ENCODE measurements at places on chromosomes 6 and 20. TPM values are rescaled to one million over a fixed set of nuclear protein-coding genes. Genes with fewer than 3 reads are reported as not detected.

DNA sequence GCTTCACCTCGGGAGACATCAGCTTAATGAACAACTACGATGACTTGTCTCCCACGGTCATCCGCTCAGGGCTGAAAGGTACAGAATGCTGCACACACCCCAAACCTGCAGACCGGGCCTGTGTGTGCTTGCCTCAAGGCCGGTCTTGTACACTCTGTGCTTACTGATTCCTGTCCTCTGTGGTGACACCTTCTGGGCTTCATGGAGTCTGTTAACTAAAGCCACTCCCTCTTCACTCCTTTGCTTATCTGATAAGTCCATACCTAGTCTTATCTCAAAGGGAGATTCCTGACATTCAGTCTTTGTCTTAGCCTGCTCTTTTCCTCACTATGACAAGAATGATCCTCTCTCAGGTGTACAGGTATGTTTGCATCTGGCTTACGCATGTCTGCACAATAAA, 107.7 kb upstream of the TMEM181 start:
- H3K27ac ChIP-seq, result no peak overlapping the region
- no peak overlapping the region for H3K4me3 ChIP-seq
- peaks cover 4% of the 10 kb centered on the region for H3K4me1 ChIP-seq
- peaks cover 15% of the 10 kb centered on the region for H3K36me3 ChIP-seq
- no peak for DNase-seq

- H3K27ac ChIP-seq, result no peak overlapping the region
- H3K4me3 ChIP-seq, result no peak overlapping the region
Measured at GRCh38 chr6:9982215-9982614, 432.7 kb downstream of the TFAP2A start.

GRCh38 chr20:14712302-14712739, 374.9 kb upstream of the FLRT3 start:
- H3K4me1 ChIP-seq, result no peaks in the 10 kb centered on the region
- no peak overlapping the region for H3K27ac ChIP-seq
- no peaks in the 10 kb centered on the region for H3K27me3 ChIP-seq
- no peak overlapping the region for H3K4me3 ChIP-seq

- no peak overlapping the region for H3K27ac ChIP-seq
- no peak for DNase-seq
- H3K4me1 ChIP-seq, result peaks cover 39% of the 10 kb centered on the region
- H3K27me3 ChIP-seq, result no peaks in the 10 kb centered on the region
Measured at GRCh38 chr6:72977114-72977513, 248.2 kb downstream of the KHDC1L start.

- peak overlapping the region; percentile 98 for H3K4me3 ChIP-seq
- H3K27me3 ChIP-seq, result no peaks in the 10 kb centered on the region
- H3K27ac ChIP-seq, result peak overlapping the region; percentile 88
- DNase-seq, result peak; percentile 39
Measured at GRCh38 chr6:151452750-151453427, 963 bp upstream of the RMND1 start.

DNA sequence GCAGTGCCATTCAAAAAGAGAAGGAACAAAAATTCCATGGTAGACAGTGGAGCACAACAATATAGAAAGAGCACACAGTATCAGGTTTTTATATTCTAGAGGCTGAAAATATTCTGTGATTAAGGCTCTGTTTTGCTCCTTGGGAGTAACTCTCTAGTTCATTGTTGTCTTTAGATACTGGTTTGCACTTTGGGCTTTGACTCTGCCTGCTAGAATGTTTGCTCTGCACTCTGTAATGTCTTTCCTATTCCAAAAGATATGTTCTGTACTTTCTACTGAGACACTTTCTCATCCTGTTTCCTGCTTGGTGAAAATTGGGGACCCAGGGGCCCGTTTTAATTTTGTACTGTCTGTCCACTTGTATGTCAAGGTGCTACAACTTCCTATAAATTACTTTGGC, 564.7 kb downstream of the BMP2 start:
- no peaks in the 10 kb centered on the region for H3K27me3 ChIP-seq
- no peak for DNase-seq
- no peaks in the 10 kb centered on the region for H3K4me1 ChIP-seq
- no peaks in the 10 kb centered on the region for H3K36me3 ChIP-seq
- H3K27ac ChIP-seq, result no peak overlapping the region

GRCh38 chr20:53245574-53245973, 273.4 kb downstream of the TSHZ2 start:
- H3K36me3 ChIP-seq, result peaks cover 6% of the 10 kb centered on the region
- no peak overlapping the region for H3K4me3 ChIP-seq
- H3K27ac ChIP-seq, result no peak overlapping the region
- H3K4me1 ChIP-seq, result no peaks in the 10 kb centered on the region
- no peaks in the 10 kb centered on the region for H3K27me3 ChIP-seq

DNA sequence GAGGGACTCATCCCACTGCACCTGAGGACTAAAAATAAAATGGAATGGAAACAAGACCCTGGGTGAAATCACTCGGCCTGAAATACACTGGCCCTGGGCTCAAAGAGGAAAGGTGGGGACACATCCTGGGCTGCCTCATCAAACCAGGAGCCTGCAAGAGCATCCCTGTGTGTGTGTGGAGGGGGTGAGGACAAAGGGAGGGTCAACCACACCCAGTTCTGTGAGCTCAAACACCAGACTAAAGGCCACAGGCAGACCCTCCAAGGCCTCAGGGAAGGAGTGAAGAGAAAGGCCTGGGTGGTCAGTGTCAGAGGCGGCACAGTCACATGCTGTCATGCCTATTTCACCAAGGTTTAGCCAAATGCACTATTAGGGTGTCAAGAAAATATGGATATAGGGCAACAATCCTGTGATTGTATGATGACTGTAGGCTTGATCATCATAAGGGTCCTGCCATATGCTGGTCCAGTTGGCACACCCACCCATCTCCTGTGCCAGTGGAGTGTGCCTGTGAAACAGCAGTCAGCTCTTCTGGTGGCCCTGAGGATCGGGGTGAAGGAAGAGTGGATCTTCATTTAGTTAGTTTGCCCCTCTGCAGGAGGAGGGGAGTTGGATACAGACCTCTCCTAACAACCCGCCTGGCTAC, 28.9 kb downstream of the SRSF3 start:
- H3K27ac ChIP-seq, result peak overlapping the region; percentile 14
- H3K36me3 ChIP-seq, result no peaks in the 10 kb centered on the region
- H3K4me1 ChIP-seq, result peaks cover 31% of the 10 kb centered on the region
- peaks cover 3% of the 10 kb centered on the region for H3K27me3 ChIP-seq
- H3K4me3 ChIP-seq, result no peak overlapping the region
- no peak for DNase-seq

DNA sequence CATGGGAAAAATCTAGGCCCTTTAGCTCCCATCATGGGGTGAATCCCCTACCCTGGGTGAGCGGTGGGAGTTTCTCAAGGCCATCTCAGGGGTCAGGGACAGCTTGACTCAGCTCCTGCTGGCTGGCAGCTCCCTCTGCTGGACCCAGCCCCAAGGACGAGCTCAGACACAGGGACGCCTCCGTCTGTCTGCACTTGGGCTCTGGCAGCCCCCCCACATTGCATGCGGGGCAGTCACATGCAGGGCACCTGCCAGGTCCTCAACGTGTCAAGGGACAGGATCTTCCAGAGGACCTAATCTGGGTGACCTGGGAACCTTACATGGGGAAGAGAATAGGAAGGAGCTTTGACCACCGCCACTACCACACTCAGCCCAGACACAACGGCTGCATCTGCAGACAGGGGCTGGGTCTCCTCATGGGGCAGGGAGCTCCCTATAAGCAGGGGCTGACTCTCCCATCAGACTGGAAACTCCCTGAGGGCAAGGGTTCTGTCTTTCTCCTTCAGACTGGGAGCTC, 173.4 kb downstream of the MRPL14 start:
- no peak overlapping the region for H3K4me3 ChIP-seq
- H3K4me1 ChIP-seq, result peaks cover 34% of the 10 kb centered on the region
- peaks cover 9% of the 10 kb centered on the region for H3K36me3 ChIP-seq
- peaks cover 9% of the 10 kb centered on the region for H3K27me3 ChIP-seq

Gene ENPP4
- total RNA-seq, result not detected

Gene NRN1
- not detected for total RNA-seq
